Activated CD4-positive, CD25-positive, alpha-beta regulatory T cell (primary cell): ENCODE measurements at places on chromosomes 2 and 18.

DNA sequence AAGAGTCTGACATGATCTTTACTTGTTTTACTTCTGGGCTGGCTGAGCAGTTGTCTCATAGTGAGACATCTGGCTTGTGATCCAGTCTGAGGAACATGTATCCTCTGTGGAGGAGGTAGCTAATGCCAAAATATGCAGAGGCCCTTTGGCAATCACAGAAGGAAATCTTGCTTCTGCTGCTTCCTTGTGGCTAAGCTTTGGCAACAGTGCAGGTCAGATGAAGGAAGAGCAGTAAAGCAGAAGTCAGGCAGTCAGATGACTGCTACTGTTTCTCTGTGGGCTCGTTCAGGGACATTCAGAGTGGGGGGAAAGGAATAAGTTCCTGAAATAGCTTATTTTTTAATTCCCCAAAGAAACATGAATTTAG, 22.3 kb downstream of the DOK1 start:
- DNase-seq: no peak

- no peak for DNase-seq
These were observed 473.6 kb downstream of the NUP35 start for GRCh38 chr2:183597841-183598240.

DNA sequence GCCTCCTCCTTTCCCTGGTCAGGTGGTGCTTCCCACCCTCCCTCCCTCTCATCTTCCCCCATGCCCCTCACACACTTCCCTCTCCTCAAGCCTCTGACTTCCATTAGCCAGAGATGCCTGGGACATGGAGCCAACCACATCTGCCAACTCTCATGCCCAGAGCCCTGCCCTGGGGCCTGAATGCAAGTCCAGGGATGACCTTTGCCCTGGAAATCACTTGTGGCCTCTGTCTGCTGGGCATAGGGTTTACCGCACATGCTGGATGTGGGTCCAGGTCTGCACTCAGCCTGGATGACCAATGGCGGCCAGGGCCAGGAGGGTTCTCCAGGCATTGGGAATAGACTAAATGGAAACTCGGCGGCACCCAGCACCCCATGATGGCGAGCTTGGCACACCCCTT, 98.9 kb downstream of the SEPTIN10 start:
- DNase-seq: no peak

DNA sequence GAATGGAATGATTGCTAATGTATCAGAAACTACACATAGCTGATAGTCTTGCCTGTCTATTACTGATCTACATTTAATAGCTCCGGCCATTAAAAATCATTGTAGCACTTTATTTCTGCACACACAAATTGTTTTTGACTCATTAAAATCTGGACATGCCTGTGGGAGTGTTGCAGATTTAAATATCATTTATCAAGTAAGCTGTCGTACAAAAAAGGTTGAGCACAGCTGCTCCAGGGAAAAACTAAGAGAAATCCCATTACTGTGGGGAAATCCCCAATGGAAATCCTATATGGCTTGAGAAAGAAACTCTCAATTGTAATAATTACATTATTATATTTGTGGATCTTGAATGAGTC, 99.6 kb upstream of the CERS6 start:
- no peak for DNase-seq

DNA sequence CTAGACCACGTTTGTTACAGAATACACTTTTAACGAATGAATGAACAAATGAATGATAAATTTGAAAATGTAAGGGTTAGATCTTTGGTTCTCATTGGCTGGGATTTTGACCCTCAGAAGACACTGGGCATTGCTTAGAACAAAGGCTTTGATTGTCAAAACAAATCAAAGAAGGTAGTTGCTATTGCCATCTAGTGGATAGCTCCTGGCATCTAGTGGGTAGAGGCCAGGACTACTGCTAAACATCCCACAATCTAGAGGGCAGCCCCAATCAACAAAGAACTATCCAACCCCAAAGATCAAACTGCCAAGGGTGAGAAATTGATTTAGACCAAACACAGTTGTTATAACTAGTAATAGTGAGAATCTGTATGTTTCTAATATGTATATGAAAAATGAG, 552.3 kb downstream of the KCNJ3 start:
- DNase-seq: no peak

GRCh38 chr18:24130494-24130893, 8.4 kb upstream of the CABYR start:
- no peak for DNase-seq

- no peak for DNase-seq
These were observed 97.5 kb upstream of the LDLRAD4 start for GRCh38 chr18:13120983-13121441.

- no peak for DNase-seq
These were observed 2.0 kb downstream of the MRPL30 start for GRCh38 chr2:99183025-99183424.

GRCh38 chr2:149661844-149662243, 74.3 kb upstream of the MMADHC start:
- DNase-seq: no peak

DNA sequence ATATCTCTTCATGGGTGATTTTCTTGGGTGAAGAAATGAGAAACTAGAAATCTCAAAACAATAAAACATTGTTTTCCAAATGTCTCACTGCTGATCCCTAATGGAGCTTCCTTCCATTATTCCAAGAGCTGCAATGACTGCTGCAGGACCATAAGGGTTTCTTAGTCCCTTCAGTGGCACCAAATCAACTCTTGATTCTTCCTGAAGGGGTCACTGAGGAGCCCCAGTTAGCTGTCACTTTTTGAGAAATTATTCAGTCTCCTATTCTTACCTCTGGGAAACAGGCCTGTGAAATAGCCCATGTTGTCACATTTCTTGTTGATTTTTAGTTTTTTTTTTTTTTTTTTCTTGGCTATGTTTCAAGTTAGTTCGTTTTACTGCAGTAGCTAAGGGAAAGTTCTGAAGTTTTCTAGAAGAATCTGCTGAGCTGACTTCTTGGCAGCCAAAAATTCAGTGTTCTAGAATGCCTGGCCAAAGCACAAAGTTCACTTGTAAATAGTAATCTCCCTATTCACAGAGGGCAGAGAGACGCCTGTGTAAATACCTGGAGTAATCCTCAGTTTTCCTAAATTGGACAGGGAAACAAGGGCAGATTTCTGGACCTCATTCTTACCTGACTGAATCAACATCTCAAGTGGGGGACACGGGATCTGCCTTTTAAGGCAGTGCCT, 480.0 kb downstream of the RIT2 start:
- DNase-seq: no peak

- DNase-seq: no peak
These were observed 270.4 kb downstream of the LRATD1 start for GRCh38 chr2:14902953-14903352.

GRCh38 chr2:109677835-109678580, 63.8 kb downstream of the SOWAHC start:
- DNase-seq: no peak
